NCI-H187 (cell line): ENCODE measurements at places on chromosomes 13 and 19.

- no peak for DNase-seq
These were observed 47.9 kb downstream of the ZNF99 start for GRCh38 chr19:22735911-22736645.

GRCh38 chr19:34120846-34121639, 51.3 kb upstream of the LSM14A start:
- no peak for DNase-seq

DNA sequence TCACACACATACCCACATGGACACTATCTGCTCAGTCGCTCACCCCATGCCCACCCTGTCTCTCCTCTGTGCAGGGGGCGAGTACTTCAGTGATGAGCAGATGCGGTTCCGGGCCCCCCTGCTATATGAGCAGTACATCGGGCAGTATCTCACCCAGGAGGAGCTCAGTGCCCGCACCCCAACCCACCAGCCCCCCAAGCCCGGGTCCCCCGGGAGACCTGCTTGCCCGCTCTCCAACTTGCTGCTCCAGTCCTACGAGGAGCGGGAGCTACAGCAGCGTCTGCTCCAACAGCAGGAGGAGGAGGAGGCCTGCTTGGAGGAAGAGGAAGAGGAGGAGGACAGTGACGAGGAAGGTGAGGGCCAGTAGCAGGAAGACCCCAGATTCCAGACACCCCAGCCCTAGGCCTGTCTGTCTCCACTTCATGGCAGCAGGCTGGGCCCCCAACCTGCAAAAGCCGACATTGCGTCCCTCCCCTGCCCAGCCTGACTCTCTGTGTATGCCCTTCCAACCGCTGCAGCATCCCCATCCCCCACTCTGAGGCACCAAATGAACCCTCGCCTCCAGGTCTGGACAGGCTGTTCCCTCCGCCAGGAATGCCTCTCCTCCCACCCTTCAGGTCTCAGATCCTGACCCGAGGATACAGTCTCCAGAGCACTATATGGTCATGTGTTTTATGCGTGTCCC, 9.7 kb downstream of the CCDC97 start:
- DNase-seq, result no peak

DNA sequence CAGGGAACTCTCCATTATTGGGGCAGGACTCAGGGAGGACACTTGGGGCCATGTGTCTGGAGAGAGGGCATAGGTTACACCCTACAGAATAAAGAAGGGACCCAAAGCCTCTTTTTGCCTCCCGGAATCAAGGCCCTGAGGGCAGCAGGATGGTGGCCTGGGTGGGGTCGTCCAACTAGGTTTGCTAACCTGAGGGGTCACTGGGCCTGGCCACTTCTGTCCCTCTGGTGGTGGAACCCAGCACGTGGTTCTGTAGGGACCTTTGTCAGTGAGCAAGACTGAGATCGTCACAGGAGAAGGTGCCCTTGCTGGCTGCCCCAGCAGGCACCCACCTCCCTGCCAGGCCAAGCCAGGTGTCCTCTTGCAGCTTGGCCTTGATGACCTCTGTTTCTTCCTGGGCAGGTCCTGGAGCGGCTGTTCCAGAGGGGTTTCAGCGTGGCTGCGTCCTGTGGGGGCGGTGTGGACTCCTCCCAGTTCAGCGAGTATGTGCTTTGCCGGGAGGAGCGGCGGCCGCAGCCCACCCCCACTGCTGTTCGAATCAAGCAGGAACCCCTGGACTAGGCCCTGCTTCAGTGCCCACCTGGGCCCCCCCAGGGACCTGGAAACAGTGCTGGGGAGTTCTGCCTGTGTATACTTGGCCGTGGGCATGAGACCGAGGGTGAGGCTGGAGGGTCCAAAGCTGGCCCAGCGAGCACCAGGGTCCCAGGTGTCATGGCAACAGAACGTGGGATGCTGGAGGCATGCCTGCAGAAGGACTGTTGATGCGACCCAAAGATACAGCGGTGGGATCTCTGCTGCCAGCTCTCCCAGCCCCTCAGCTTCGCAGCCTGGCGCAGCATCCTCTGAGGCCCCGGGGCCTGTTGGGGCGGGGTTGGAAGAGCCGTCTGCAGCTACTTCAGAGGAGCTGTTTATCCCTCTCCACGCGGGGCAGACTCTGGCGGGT, 16.0 kb downstream of the KCTD15 start:
- DNase-seq, result no peak

GRCh38 chr19:33246709-33247440, 21.2 kb upstream of the SLC7A10 start:
- no peak for DNase-seq

DNA sequence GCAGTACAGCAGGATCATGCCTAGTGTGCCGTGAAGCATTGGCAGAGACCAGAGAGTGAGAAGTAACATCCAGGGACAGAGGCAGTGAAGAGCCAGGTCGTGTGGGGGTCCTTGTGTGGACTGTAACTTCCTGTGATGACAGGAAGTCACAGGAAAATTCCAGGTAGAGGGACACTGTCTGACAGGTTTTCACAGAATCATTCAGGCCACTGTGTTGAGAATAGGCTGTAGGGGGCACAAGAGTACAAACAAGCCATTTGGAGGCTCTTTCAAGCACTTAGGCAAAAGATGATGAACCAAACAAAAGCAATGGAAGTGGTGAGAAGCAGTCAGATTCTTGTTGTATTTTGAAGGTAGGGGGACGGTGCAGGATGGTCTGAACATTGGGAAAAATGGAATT, 46.4 kb downstream of the N4BP2L1 start:
- no peak for DNase-seq

- DNase-seq, result peak; percentile 51
These were observed 7.0 kb downstream of the HIF3A start for GRCh38 chr19:46303691-46304397.

DNA sequence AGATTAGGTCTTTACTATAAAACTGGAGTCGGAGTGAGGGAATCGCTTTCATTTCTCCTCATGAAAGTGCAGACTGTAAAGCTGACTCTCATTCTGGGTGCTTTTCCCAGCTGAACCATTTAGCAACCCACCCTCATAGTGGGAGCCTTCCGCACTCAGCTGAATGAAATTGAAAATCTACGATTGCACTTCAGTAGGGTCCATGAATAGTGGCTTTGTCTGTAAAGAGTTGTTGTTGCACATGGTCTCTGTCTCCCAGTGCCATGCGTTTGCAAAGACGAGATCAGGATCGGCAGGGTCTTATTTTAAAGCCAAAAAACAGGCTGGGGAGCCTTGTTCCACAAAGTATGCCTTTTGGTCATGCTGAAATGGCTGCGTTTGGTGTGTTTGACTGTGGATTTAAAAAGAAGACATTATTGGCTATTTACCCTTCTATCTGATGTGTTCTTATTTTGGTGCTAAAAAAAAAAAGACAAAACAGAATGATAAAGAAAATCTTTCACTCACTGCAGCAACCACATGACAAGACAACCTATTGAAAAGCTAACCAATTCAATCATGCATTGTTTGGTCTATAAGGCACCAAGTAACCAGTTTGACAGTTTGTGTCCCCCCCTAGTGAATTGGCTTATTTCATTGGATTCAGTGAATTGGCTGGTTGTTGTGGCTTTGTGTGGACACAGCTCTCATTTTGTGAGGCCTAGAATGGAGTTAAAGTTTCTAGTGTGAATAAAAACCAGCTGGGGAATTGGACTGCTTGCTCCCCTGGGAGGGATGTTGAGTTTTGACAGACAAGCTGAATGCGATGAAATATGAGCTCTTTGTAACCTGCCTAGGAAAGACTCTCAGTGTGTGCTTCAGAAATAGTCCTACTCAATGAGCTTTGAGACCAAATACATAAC, 65.6 kb downstream of the ARHGAP35 start:
- no peak for DNase-seq

GRCh38 chr19:17406046-17406886, 836 bp upstream of the BST2 start:
- DNase-seq, result no peak

DNA sequence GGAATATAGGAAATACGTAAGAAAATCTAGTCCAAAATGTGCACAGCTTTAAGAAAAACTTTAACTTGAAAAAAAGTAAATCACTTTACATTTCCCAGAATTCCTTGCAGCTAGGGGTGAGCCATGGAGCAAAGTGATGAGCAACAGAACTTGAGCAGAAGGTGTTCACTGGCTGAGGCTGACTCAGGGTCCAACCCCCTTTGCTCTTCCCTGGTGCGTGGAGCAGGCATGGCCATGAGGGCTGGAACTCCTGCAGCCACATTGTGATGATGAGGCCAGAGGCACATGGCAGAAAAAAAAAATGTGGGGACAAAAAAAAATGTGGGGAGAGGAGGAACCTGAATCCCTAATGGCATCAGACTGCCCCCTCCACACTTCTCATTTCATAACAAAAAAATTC, 9.9 kb upstream of the PLA2G4C start:
- no peak for DNase-seq

DNA sequence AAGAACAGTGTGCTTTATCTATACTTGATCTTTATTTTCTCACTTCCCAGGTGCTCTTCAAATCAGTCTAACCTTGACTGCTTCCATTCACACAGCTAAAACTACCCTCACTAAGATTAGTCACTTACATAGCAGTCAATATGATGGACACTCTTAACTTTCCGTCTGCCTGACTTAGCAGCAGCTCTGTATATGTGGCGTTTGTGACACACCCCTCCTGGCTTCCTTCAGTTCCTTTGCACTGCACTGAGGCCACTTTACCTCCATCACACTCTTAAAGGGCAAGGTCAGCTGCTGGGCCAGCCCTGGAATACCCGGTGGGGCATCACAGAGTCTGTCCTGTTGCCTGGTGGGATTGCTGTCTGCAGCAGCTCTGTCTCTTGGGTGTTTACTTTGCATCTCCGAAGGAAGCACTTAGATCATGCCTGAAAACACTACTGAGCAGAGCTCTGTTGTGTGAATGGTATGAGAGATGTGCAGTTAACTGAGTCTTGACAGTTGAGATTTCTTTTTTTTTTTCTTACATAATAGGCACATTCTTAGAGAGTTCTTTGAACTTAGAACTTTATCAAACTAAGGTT, 35.6 kb upstream of the IL17D start:
- no peak for DNase-seq

GRCh38 chr19:31275068-31275334, 74.2 kb downstream of the TSHZ3 start:
- no peak for DNase-seq

- DNase-seq, result no peak
These were observed 7.8 kb downstream of the TNPO2 start for GRCh38 chr19:12715929-12716328.
